Activated T-cell treated with anti-CD3 and anti-CD28 coated beads, Interleukin-2, amount 50 U/mL, for 48 hours (primary cell): ENCODE measurements at places on chromosomes 11 and 22.
A peak's percentile ranks its signal among the peaks of the same experiment; 100 is the strongest.

DNA sequence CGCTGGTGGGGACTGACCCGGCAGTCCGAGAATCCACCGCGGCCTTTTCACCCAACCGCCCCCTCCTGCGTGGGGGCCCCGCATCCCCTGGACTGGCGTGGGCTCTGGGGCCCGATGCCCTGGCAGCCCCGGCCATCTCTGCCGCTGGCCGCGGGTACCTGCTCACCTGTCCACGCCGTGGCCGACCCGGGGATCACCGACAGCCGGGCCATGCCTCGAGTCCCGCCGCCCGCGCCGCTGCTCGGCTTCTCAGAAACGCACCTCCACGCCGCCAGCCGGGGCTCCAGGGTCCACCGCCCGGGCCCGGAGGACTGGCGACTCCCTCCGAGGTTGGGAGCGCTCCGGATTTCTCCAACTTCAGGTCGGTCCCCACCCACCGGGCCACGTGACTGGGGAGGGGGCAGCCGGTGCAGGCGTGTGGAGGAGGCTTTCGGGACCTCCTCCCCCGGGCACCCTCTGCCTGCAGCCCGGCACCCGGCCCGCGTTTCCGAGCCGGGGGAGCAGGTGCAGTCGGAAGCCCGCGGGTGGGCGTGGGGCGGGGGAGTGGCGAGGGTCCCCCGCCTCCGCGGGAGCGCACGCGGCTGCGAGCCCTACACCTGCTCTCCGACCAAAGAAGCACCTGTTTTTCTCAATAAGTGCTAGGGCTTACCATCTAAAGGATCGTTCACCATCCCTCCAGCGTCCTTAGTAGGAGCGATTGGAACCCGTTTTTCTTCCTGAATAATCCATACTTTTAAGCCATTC, 554 bp upstream of the NRIP3 start:
- DNase-seq = peak; percentile 29

GRCh38 chr11:12319461-12319951, 57.9 kb upstream of the PARVA start:
- no peak for DNase-seq

- no peak for DNase-seq
Measured at GRCh38 chr11:64119700-64120099, 46.2 kb downstream of the MACROD1 start.

DNA sequence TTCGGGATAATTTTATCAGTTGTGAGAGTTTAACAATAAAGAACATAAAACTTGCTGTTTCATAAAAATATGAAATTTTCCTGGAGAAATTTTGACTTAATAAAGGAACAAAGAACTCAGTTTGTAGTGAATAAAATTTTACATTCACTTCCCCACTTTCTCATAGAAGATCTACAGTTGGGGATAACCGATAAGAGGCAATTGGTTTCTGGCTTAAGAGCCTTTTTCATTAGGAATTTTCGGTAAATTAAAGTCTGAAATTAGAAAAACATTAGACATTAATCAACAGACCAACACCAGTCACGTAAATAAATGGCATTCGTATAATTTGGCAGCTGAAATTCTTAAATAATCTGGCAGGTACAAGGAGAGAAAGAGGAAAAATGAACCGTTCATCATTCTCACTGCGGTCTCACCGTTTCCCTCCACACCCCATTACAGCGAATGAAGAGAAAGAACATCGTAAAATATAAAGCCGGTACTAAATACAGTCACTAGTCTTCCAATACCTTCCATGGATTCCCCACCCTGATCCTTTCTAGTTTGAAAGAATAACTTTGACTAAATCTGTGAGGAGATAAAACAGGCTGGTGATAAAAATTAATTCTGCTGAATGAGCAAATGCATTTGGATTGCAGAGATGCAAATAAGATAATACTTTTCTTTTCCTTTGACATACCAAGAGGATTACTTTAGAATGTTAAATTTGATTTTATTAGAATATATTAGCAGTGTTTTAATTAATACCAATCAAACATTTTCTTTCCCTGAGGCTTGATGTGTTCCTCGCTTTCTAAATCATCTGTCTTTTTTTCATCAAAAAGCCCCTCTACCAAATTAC, 19.5 kb downstream of the BLID start:
- DNase-seq = no peak

- no peak for DNase-seq
Measured at GRCh38 chr22:30573594-30574094, 821 bp downstream of the GAL3ST1 start.
